Esophagus squamous epithelium (tissue), 5 donors: ENCODE measurements at places on chromosomes 12 and 14. TPM values are rescaled to one million over a fixed set of nuclear protein-coding genes. Genes with fewer than 3 reads are reported as not detected.

Gene CINP
- total RNA-seq: 23.2 TPM

Gene CLEC1B
- not detected for total RNA-seq

Gene LRRC43
- total RNA-seq: 0.70 TPM

Gene KLRC2
- total RNA-seq: 0.83 TPM

Gene NKX2-1
- not detected for total RNA-seq

Gene IGF1
- 0.23 TPM for total RNA-seq

Gene NRL
- total RNA-seq: 3.6 TPM

Gene ACRBP
- 3.2 TPM for total RNA-seq

Gene IL26
- not detected for total RNA-seq

Gene GNPNAT1
- 15.3 TPM for total RNA-seq

Gene MUCL1
- total RNA-seq: not detected

Gene CIROP
- 0.38 TPM for total RNA-seq

Gene KIAA0586
- 16.8 TPM for total RNA-seq

Gene RAD9B
- total RNA-seq: not detected

Gene GLIPR1
- total RNA-seq: 4.4 TPM

Gene FOXG1
- not detected for total RNA-seq

Gene C12orf56
- total RNA-seq: 6.8 TPM

Gene PSMD9
- 55.1 TPM for total RNA-seq

Gene NUAK1
- 1.3 TPM for total RNA-seq

Gene SERPINA12
- total RNA-seq: not detected

Gene GLIPR1L2
- total RNA-seq: not detected

Gene TPPP2
- not detected for total RNA-seq

Gene KRT85
- not detected for total RNA-seq

Gene TMEM63C
- total RNA-seq: 5.2 TPM

Gene HOTAIR
- not detected for total RNA-seq

Gene HHIPL1
- not detected for total RNA-seq

Gene TAS2R46
- total RNA-seq: not detected

Gene ENO2
- total RNA-seq: 5.8 TPM

Gene CLEC4D
- not detected for total RNA-seq

Gene OTX2
- not detected for total RNA-seq

Gene RASSF9
- 6.3 TPM for total RNA-seq

Gene DHRS7
- total RNA-seq: 72.6 TPM

Gene PTCSC3
- total RNA-seq: not detected

Gene GLTP
- 546 TPM for total RNA-seq

Gene CMTM5
- total RNA-seq: not detected

Gene GLT1D1
- total RNA-seq: not detected

Gene INSM2
- total RNA-seq: not detected

Gene ADAM21
- not detected for total RNA-seq
